Activated T-helper 1 cell treated with anti-CD3 and anti-CD28 coated beads, Interleukin-12 subunit alpha, Interleukin-12 subunit beta, Interleukin-2, Interleukin-4 antibody, amounts not matched to agents 30 ng/mL and 10 ng/mL and 1 ng/mL, durations not matched to agents 14 hours and 24 hours and 36 hours (primary cell): ENCODE measurements at places on chromosomes 13 and 19. TPM values are rescaled to one million over a fixed set of nuclear protein-coding genes. Genes with fewer than 3 reads are reported as not detected.

DNA sequence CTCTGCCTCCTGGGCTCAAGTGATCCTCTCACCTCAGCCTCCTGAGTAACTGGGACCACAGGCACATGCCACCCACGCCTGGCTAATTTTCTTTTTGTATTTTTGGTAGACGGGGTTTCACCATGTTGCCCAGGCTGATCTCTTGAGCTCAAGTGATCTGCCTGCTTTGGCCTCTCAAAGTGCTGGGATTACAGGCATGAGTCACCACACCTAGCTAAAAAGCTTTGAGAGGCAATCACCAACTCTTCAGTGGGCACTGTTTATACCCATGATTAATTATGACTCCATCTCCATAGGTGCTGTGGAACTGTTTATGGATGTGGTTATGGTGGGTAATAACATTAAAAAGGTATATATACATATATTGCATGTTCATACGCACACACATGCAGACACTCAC lies 7.5 kb upstream of the RBM26 start:
- no peak for DNase-seq

Gene SMIM44
- not detected in 2 replicates for total RNA-seq

GRCh38 chr13:21753117-21753729 lies 82.3 kb downstream of the FGF9 start:
- no peak for DNase-seq

- DNase-seq, result no peak
Observed at GRCh38 chr19:32875428-32875827, 5.9 kb upstream of the SLC7A9 start.

GRCh38 chr13:51760592-51760991 lies 43.4 kb downstream of the DHRS12 start:
- DNase-seq, result no peak

GRCh38 chr13:93279982-93280381 lies 53.4 kb downstream of the GPC6 start:
- DNase-seq, result no peak
